ENCODE measurements at places on chromosomes 16 and 17.
A peak's percentile ranks its signal among the peaks of the same experiment; 100 is the strongest.

- DNase-seq, result no peak
Measured at GRCh38 chr17:71109697-71110096, 940.4 kb downstream of the KCNJ2 start.

- peak; percentile 39 for DNase-seq
Measured at GRCh38 chr16:87658564-87659225, 56.4 kb downstream of the JPH3 start.

GRCh38 chr16:1375741-1376410 lies 24.1 kb downstream of the GNPTG start:
- no peak for DNase-seq

DNA sequence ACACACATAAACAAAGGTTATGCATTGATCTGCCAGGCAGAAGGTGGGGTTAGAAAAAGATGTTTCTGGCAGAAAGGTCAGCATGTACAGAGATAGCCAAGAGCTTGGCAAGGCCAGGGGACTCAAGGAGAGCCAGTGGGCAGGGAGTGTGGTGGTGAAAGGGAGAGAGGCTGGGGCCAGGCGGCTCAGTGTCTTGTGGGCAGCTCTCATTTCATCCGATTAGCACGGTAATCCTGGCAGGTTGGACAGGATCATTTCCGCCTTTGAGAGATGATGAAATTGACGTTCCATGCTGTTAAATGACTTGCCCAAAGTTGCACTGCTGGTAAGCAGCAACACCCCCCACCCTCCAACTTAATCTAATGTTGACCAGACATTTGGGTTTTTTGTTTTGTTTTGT lies 3.6 kb downstream of the CHD9 start:
- no peak for DNase-seq

- DNase-seq, result no peak
Measured at GRCh38 chr16:3681206-3681605, 26.7 kb downstream of the DNASE1 start.

GRCh38 chr17:41800601-41801373 lies 11.0 kb downstream of the P3H4 start:
- peak; percentile 37 for DNase-seq

- DNase-seq, result peak; percentile 86
Measured at GRCh38 chr16:88737298-88738150, 31.2 kb downstream of the CTU2 start.

DNA sequence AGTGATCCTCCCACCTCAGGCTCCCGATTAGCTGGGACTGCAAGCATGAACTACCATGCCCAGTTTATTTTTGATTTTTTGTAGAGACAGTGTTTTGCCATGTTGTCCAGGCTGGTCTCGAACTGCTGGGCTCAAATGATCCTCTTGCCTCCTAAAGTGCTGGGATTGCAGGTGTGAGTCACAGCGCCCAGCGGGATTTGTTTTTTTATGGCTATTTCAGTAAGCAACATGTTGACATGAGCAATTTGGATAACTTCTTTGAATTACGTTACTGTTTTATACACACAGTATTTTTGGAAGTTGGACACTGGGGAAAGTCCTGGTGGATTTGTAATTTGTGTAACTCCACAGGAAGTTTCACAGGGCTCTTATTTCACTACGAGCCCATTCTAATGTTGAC lies 18.5 kb upstream of the RHOT1 start:
- DNase-seq, result no peak

DNA sequence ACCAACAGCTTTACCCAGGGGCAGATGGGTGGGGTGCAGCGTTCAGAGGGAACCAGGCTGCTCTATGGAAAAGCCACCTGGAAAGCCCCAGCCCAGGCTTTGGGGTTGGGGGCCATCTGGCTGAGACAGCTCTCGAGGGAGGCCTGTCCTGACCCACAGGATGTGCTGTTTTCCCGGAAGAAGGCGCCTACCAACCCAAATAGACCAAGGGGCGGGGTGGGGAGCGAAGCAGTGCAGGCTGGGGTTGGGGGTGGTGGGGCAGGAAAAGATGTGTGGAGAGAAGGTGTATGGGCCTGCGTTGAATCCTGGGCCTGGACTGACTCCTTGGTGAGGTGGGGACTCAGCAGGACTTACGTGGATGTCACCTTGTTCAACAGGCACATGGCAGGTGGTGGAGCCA lies 87.9 kb downstream of the N4BP1 start:
- no peak for DNase-seq

GRCh38 chr17:15422392-15422965 lies 44.9 kb downstream of the CDRT4 start:
- no peak for DNase-seq

DNA sequence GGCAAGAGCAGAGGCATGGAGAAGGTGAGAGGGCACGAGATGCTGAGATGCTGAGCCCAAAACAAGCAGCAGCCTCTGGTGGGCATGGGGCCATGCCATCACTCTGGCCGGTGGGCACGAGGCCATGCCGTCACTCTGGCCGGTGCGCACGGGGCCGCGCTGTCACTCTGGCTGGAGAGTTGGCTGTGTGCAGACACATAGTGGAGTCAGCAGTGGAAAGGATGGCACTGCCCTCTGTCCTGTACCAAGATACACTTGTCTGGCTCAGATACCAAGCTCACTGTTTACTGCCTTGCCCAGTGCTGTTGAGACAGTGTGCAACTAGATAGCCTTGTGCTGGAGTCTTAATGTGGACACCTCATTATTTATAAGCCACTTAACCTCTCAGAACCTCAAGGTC lies 45.1 kb downstream of the CYB5D2 start:
- no peak for DNase-seq

GRCh38 chr16:11805556-11805955 lies 8.5 kb upstream of the ZC3H7A start:
- no peak for DNase-seq

DNA sequence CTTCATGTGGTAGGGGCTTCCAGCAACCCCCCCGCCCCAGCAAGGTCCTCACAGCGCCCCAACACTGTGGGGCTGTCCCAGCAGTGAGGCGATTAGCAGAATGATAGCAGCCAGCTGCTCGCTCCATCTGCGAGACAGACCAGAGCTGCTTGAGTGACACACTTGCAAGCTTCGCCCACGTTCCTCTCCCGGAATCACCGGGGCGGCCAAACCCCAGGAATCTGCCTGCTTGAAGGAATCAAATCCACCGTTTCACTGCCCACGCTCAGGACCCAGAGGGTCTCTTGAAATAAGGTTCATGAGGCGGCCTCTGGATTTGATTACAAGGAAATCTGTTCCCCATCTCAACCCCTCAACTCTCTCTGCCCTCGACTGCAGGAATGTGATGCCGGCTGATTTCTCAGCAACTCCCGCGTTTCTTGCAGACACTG lies 356.0 kb downstream of the C16orf95 start:
- DNase-seq, result peak; percentile 70

- no peak for DNase-seq
Measured at GRCh38 chr17:18093616-18094408, 6.1 kb downstream of the DRG2 start.

DNA sequence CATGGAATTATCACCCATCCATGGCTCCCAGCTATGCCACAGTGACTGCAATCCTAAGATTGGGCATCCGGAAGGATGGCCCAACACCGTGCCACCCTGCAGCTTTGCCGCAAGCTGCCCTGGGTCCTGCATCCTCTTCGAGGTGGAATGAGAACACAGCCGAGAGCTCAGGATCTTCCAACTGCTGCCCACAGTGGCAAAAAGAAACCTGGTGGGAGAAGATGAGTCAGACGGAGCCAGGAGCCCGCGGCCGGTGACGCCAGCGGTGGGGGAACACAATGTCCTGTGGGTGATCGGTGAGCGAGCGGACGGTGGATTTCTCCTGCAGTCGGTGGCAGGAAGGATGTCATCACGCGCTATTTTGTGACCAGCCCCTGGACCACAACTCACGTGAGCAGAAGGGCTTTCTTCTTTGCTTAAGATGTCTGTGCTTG lies 20.1 kb downstream of the CD7 start:
- DNase-seq, result no peak

DNA sequence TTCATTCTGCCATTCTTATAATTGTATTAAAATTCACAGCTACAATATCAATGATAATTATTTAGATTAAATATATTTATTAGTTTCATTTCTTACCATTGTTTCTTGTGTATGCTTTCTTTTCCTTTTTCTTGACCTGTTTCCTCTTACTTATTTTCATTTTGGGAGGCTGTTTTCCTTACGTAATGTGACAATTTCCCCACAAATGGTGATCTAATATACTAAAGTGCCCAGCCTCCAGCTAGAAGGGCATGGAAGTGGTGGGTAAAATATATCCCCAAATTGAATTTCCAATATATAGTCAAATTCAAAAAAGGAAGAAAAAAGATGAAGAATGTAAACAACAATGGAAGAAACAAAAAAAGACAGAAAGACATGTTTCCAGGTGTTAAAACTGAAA lies 1.5 kb upstream of the ABCA6 start:
- no peak for DNase-seq

DNA sequence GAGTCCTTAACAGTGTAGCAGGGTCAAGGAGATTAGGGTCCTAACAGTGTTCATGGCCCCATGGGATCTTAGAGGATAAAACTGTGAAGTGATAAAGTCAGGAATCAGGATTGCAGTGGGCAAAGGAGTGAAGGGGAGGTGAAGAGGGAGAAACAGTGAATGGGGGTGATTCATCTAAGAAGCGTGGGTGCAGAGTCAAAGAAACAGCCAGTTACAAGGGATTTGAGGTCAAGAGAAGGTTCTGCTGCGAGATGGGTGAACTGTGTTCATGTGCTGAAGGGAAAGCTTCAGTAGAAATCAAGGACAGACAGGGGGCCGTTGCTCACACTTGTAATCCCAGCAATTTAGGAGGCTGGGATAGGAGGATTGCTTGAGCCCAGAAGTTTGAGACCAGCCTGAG lies 5.9 kb downstream of the GTF3C1 start:
- no peak for DNase-seq

- DNase-seq, result no peak
Measured at GRCh38 chr16:30003670-30004423, 7.0 kb downstream of the DOC2A start.

DNA sequence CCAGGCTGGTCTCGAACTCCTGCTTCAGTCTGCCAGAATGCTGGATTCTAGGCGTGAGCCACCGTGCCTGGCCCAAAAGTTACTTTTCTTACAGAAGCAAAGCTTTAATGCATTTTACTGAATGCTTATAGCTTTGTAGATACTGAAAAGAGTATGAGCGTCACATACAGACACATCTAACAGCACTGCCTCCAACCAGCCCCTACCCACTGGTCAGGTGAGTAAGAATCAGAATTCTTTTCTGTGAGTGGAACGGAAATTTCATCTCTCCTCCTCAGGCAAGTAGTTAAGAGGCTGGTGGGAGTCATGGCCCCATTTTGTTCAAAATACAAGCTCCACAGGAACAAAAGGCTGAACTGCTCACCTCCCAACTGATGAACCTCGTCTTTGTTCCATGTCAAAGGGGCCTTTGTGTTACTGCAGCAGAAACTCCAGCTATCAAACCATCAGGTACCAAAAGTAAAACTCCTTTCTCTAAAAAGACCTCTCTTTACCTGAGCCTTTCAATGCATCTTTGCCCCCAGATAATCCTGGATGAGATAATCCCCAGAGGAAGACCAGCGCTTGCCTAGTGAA lies 92.4 kb upstream of the RPH3AL start:
- no peak for DNase-seq

GRCh38 chr16:11794447-11794846 lies 2.6 kb downstream of the ZC3H7A start:
- DNase-seq, result no peak

GRCh38 chr17:57499648-57500049 lies 243.3 kb downstream of the MSI2 start:
- peak; percentile 32 for DNase-seq

DNA sequence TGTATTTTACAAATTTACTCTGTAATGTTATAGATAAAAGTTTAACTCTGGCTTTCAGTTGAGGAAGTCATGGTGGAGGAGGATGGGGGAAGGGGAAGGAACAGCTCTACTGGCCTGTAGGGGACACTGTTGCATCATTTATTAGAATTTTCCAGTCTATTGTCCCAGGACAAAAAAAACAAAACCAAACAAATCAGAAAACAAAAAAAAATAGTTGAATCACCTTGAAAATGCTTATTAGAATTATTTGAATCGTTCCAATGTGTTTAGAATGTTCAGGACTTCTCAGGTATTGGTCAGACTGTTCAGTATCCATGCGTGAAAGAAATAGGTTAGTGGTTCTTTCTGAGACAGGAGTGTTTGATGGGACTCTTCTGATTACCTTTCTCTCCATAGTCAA lies 242.0 kb downstream of the FTO start:
- DNase-seq, result peak; percentile 43

DNA sequence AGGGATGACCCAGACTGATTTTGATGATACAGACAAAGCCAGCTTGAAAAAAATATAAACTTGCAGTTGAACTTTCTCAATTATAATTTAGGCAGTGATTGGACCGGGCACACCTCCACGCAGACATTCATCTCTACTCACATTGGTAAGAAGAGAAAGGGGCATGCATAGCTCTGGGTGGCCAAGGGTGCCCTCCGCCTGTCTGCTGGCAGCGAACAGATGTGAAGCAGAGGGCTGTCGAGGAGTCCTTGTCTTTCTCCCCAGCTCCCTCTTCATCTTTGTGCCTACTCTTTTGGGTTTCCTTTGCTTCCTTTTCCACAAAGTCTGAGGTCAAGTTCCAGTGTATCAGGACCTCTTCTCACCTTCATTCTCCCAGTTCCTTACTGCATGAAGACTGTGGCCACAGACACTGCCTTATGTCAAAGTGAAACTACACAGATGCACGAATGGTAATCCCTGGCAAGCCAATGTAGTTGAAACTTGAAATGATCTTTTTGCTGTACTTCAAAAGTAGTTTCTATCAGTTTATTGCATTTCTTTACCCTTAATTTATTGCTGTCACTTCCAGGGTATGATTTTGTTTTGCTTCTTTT lies 343.7 kb upstream of the SOX9 start:
- no peak for DNase-seq

DNA sequence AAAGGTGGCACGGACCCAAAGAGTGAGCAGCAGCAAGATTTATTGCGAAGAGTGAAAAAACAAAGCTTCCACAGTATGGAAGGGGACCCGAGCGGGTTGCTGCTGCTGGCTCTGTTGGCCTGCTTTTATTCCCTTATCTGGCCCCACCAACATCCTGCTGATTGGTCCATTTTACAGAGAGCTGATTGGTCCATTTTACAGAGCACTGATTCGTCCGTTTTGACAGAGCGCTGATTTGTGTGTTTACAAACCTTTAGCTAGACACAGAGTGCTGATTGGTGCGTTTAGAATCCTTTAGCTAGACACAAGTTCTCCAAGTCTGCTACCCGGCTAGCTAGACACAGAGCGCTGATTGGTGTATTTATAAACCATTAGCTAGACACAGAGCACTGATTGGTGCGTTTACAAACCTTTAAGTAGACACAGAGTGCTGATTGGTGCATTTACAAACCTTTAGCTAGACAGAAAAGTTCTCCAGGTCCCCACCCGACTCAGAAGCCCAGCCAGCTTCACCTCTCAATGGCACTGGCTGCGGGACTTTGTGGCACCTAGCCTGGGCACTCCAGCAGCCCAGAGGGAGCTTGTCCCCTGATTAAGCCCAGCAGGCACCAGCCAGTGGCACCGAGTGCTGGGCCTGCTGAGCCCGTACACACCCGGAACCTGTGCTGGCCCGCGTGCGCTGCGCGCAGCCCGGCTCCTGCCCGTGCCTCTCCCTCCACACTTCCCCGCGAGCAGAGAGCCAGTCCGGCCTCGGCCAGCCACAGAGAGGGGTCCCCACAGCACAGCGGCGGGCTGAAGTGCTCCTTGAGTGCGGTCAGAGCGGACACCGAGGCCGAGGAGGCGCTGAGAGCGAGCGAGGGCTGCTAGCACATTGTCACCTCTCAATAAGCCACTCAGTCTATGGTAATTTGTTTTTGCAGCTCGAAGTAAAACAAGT lies 15.1 kb downstream of the IGSF6 start:
- no peak for DNase-seq

Data from retina (tissue), 1 donor.